ENCODE measurements at places on chromosomes 12 and 14.

DNA sequence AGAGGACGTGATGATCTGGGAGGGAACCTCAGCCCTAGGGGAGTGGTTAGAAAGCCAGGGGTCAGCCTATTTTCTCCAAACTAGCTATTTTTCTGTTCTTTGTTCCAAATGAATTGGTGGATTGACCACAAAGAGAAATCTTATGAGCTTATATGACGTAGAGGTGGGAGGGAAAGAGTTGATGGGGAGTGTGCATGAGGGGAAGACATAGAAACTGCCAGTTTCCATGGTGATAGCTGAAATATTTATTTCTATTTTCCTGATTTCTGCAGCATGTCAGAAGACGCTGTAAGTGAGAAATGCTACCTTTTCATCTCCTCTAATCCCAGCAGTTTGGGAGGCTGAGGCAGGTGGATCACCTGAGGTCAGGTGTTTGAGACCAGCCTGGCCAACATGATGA, 51.4 kb upstream of the CISTR start:
- no peak for DNase-seq

DNA sequence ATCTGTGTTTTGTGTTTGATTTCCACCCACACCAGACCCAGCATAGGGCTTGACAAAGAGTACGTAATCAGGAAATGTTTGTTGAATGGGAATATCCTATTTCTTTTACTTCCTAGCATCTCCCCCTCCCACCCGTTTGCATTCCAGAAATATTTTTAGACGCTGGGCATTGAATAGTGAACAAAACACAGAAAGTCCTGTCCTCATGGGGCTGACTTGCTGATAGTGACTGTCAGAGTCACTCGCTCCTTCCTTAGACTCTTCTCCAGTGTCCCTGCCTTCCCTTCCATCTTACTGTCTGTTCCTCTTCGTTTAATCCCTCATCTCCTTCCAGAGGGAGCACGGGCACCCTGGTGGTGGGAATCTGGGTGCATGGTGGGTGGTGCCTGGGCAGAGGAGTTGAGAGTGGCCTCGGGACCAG, 53.6 kb downstream of the SLC25A47 start:
- DNase-seq = no peak

GRCh38 chr14:33682760-33683159, 268.1 kb downstream of the EGLN3 start:
- no peak for DNase-seq

DNA sequence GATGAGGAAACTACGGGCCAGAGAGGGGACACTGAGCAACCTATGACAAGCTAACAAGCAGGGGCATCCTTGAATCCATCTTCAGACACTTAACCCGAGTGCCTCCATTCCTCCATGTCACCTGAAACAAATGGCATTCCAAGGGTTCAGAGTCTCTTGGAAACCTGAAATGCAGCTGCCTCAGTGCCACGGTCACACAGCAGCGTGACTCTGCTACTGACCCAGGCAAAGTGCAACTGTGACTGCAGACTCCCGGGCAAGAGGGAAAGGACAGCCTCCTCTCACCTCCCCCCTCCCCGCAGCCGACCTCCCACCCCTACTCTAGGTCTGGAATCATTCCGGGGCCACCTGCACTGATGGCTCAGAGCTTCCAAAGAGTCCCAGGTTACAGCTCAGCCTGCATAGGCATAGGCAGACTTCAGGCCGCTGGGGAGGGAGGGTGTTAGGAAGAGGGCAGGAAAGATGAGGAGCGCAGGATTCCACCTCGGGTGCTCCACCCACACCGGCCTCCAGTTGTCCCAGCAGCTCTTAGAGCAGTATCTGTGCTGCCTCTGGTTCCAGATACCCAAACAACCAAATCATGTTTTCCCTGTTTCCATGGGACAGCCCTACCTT, 53.2 kb downstream of the KCNK10 start:
- DNase-seq = no peak

DNA sequence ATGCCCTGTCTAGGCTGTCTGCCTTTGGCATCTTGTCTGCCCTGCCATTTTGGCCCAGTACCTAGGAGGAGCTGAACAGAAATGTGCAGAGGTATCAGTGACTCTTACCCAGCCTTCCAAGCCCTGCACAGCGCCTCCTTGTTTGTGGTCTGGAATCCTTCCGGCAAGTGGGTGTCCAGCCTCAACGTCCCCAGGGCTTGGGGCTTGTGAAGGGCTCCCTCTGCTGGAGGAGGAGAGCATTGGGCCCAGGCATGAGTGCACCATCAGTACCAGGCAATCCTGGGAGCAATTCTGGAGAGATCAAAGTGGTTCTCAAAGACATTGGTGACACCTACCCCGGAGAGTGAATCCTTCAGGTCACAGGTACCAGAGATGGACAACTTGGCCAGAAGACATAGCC, 2.4 kb upstream of the TCL1B start:
- DNase-seq = peak; percentile 16

- no peak for DNase-seq
Observed at GRCh38 chr14:79321070-79321469, 890.2 kb downstream of the DIO2 start.

- no peak for DNase-seq
Observed at GRCh38 chr14:41607304-41607775, 664 bp downstream of the LRFN5 start.

DNA sequence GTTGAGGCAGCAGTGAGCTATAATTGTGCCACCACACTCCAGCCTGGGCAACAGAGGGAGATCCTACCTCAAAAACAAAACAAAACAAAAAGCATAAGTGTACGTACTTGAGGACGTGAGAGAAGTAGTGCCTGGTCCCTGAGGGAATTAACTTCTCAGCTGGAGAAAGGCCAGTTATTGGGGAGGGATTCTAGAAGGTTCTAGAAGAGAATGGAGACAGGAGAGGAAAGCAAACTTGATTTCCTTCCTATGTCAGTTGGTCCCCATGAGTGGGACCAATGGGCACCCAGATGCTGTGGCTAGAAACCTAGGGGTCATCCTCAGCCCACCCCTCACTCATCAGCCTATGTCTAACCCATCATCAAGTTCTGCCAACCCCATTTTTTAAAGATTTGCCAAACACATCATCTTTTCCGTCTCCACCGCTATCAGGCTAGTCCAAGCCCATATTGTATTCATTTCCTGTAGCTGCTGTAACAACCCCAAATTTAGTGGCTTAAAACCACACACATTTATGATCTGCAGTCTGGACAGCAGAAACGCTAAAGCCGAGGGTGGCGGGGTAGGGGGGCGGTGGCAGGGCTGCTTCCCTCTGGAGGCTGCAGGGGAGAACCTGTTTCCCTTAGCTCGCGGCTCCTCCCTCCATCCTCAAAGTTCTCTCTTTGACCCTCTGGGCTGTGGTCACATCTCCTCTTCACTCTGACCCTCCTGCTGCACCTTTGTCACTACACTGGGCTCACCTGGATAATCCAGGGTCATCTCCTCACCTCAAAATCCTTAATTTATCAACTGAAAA, 7.2 kb upstream of the RBM19 start:
- no peak for DNase-seq

GRCh38 chr14:101889898-101890297, 74.5 kb upstream of the DYNC1H1 start:
- no peak for DNase-seq

All from CD8-positive, alpha-beta memory T cell (primary cell).